ENCODE measurements at places on chromosomes 7 and 10.

GRCh38 chr7:34109936-34110780 is 204.8 kb downstream of the BMPER start:
- no peak for DNase-seq

DNA sequence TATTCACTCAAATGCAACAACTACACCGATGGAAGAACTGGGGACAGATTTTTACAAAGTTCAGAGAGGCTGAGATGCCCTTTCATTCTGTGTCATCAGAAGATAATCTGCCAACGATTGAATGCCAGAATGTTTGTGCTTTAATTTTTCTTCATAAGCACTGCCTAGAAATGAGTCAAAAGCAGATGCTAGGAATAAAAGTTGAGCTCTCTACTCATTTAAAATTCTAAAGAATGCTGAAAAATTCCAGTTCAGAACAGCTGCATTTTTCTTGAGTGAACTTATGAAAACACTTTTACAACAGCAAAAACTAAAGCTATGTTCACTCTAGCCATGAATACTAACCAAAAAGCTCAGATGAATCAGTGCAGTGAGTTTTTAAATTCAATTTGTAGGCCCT is 22.3 kb upstream of the FAM133B start:
- DNase-seq, result no peak

- DNase-seq, result no peak
Measured at GRCh38 chr7:132206594-132206993, 369.7 kb downstream of the PLXNA4 start.

GRCh38 chr10:75398200-75398691 is 3.3 kb downstream of the ZNF503 start:
- DNase-seq, result no peak

GRCh38 chr7:33971106-33971505 is 65.8 kb downstream of the BMPER start:
- DNase-seq, result no peak

- DNase-seq, result no peak
Measured at GRCh38 chr10:27611744-27612550, 107.8 kb downstream of the RAB18 start.

GRCh38 chr7:31741852-31742251 is 54.8 kb downstream of the PPP1R17 start:
- DNase-seq, result no peak

GRCh38 chr10:107487284-107487683 is 322.8 kb upstream of the SORCS1 start:
- DNase-seq, result no peak

DNA sequence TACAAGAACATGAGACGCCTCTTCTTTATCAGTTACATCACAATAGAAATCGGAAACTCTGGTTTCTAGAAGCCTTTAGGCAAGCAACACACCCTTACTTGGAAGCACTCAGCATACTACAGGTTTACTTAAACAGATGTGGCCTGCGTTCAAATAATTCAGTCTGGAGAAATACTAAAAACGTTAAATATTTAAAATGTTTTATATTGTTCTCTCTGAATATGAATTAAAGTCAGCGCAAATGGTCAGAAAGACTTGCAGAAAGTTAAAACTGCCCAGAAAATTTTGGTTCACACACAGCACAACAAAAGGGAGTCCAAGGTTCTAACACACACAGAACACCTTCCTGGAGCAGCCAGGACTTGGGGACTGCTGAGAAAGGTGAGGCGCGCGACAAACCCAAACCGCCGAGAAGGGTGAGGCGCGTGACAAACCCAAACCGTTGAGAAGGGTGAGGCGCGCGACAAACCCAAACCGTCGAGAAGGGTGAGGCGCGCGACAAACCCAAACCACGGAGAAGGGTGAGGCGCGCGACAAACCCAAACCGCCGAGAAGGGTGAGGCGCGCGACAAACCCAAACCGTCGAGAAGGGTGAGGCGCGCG is 25.8 kb downstream of the ESYT2 start:
- DNase-seq, result no peak

DNA sequence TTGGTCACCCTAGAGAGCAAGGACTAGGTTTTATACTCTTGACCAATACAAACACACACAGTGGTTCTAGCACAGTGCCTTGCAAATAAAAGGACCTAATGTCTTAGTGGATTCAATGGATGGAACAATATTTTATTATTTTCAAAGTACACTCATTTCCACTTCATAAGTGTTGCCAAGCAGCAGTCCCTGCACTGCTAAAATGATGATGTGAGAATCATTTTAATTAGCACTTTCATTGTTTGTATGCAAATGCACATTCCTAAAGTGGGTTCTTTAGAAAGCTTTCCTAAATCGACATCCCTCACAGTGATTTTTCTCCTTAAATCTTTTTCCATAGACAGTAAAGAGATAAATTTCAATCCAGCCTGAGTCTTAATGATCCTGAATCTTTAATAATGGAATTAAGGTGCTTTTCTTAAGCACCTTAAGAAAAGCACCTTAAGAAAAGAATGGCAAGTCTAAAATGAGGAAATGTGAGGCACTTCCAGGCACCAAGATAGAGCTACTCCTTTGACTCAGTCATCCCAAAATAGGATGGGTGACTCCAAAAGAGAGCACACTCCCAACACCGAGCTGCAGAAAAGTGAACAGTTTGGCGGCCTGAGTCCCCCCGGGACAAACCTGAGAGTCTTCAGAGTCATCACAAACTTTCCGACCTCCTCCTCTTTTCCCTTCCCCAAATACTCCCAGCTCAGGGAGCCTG is 84.5 kb downstream of the SORBS1 start:
- no peak for DNase-seq

DNA sequence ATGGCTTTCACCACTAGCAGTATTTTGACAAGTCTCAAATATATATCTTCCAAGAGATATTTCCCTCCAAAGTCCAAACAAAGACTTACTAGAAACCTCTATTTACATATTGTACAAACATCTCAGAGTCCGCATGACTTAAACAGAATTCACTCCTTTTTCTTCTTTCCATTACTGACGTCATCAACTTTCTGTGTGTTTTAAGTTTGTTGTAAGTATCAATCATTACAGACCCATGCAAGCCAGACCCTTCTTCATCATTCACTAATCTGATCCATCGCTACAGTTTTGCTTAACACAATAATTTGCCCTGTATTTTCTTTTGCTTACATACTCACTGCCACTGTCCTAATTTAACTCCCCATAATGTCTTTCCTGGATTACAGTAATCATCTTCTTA is 51.9 kb downstream of the SEMA3A start:
- no peak for DNase-seq

DNA sequence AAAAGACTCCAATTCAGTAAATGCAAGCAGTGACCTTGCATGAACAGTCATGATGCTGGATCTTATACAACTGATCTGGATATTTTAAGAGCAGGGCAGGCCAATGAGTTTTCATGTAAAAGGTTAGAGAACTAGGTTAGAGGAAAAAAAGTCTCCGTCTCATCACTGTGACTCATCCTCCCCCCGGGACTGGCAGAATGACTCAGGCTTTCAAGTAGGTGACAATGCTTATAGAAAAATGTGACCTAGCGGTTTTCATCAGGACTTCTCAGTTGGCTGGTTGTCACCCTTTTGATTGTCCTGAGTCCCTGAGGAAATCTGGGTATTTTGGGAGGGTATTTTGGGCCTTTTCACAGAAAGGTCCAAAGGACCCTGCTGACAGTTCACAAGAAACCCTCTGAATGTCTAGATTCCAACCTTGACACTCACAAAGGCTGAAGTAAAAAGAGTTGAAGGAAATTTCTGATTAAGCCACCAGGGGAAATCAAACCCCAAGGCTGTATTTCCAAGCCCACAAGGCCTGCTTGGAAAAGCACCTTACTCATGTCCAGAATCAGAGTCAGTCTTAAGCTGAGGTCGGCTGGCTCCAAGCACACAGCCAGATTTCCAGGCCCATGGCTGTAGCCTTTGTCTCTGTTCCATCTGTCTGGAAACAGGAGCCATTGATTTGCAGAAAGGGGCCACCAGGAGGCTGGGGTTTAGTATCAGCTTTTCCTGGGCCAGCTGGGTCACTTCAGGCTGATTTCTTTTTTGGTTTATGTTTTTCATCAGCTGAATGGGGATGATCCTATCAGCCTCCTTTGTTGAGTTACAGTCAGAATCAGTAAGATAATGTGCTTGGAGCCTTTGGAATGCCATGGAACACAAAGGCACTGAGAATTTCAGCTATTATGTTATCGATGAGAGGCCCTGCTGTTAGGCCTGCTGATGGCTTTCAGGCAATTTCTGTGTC is 226.4 kb upstream of the HABP2 start:
- DNase-seq, result peak; percentile 2

GRCh38 chr7:50205011-50205410 is 99.5 kb upstream of the IKZF1 start:
- DNase-seq, result no peak

DNA sequence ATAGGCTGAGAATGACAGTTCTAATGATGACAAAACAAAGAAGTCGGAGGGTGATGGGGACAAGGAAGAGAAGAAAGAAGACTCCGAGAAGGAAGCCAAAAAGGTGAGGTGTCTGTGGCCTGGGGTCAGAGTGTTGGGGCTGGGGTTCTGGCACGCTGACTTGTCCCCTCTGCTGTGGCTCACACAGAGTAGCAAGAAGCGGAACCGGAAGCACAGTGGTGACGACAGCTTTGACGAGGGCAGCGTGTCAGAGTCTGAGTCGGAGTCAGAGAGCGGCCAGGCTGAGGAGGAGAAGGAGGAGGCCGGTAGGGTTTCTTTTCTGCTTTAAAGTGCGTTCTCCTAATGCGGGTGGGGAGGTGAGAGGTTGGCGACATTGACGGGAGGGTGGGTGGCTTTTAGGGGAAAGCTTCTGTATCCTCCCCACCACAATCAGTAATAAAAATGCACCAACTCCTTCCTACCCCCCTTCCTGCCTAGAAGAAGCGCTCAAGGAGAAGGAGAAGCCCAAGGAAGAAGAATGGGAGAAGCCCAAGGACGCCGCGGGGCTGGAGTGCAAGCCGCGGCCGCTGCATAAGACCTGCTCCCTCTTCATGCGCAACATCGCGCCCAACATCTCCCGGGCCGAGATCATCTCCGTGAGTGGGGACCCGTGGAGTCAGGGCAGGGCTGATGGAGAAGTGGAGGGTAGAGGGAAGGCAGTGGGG is 4.6 kb downstream of the UFSP1 start:
- DNase-seq, result no peak

DNA sequence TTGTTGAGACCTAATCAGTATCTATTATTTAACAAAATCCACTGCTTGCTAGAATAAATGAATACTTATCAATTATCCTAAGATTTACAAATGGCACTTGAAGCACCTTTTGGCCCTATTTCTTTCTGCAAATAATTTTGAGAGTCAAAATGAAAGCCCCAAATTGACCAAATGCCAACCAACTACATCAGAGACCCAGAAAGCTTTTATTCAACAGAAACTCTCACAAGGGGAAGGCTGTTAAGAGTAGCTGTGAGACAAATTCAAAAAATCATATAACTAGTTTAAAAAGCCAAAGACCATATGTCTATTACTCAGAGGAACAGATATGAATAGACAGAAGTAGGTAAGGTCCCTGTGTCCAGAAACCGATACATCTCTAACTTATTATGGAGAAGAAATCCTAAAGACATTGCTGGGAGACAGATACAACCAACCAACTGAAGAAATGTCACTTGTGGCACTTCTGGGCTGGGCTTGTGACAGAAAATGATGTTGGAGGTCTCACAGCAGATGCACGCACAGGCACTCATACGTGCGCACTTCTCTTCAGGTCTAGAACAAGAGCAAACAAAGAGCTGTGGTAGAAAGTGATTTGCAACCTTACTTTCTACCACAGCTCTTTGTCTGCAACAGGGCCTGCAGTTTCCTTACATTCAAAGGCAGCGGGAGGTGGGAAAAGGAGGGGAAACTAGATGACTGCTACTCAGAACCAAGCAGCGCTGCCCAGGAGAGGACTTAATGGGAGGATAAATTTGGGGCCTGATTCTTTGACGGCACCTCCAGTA is 58.6 kb upstream of the KCNIP2 start:
- no peak for DNase-seq

All from stimulated activated CD4-positive, alpha-beta T cell treated with anti-CD3 and anti-CD28 coated beads, TNF-alpha, amount 100 ng/mL, for 48 hours (primary cell).